ENCODE measurements at places on chromosomes 7 and 10.

GRCh38 chr7:113120647-113121046, 2.3 kb upstream of the SMIM30 start:
- ATAC-seq: no peak

DNA sequence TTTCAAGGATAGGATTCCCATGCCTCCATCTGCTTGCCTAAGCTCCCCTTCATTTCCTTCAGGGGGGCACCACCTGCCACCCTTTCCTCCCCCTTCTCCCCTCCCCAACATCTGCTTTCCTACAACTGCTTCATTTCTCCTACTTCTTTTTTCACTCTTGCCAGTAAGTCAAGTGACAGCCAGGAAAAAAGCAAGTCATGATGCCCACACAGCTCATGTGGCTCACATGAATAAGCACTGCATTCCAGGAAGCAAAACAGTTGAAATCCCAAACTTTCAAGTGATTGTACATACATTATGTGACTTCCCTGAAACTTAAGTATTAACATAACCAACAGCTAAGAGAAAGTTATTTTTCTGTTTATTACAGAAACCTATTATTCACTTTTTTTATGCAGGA, 78.6 kb downstream of the TNS3 start:
- ATAC-seq: no peak

DNA sequence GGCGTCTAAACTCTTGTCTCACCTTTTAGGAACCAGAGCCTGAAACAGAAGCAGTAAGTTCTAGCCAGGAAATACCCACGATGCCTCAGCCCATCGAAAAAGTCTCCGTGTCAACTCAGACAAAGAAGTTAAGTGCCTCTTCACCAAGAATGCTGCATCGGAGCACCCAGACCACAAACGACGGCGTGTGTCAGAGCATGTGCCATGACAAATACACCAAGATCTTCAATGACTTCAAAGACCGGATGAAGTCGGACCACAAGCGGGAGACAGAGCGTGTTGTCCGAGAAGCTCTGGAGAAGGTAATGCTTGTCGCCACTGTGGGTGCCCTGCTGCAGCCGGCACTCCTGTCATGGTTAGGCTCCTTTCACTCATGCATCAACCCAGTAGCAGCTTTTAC, 113.1 kb downstream of the ZMYND11 start:
- ATAC-seq: no peak

GRCh38 chr10:123795846-123796590, 95.6 kb downstream of the CPXM2 start:
- ATAC-seq: no peak

GRCh38 chr10:3720228-3721019, 64.6 kb downstream of the KLF6 start:
- ATAC-seq: no peak

GRCh38 chr10:8006274-8006999, 48.1 kb upstream of the GATA3 start:
- no peak for ATAC-seq

Data from stimulated activated memory B cell treated with anti-CD40 and anti-IgM and Interleukin-4, amounts not matched to agents 10 μg/mL and 1 μg/mL and 100 μg/mL, for 72 hours (primary cell).